ENCODE measurements at places on chromosomes 1 and 21. TPM values are rescaled to one million over a fixed set of nuclear protein-coding genes. Genes with fewer than 3 reads are reported as not detected.

Gene GPX7
- 0.42 TPM for polyA plus RNA-seq

Gene PRDX6
- polyA plus RNA-seq, result 168 TPM

Gene ATAD3A
- polyA plus RNA-seq, result 23.0 TPM

Gene TBX19
- 1.2 TPM for polyA plus RNA-seq

Gene PM20D1
- 0.03 TPM for polyA plus RNA-seq

Gene SLAMF8
- polyA plus RNA-seq, result not detected

Gene LCE3B
- polyA plus RNA-seq, result not detected

Gene C8B
- polyA plus RNA-seq, result 0.04 TPM

Gene AMY2A
- polyA plus RNA-seq, result not detected

Gene TMEM234
- 20.1 TPM for polyA plus RNA-seq

Gene GNAT2
- 0.23 TPM for polyA plus RNA-seq

Gene TEDDM1
- not detected for polyA plus RNA-seq

Gene PADI2
- 0.13 TPM for polyA plus RNA-seq

Gene MASP2
- 0.03 TPM for polyA plus RNA-seq

Gene PROK1
- polyA plus RNA-seq, result not detected

Gene VAV3
- polyA plus RNA-seq, result 19.6 TPM

Gene PSRC1
- 10.2 TPM for polyA plus RNA-seq

Gene FCAMR
- not detected for polyA plus RNA-seq

Gene DOP1B
- polyA plus RNA-seq, result 2.9 TPM

Gene KRTAP19-2
- polyA plus RNA-seq, result not detected

Gene DIP2A
- 36.2 TPM for polyA plus RNA-seq

Gene TRIM46
- polyA plus RNA-seq, result 4.5 TPM

Gene AIRE
- not detected for polyA plus RNA-seq

Gene RAB42
- polyA plus RNA-seq, result 0.17 TPM

Gene MMEL1
- 0.15 TPM for polyA plus RNA-seq

Gene PTGFR
- not detected for polyA plus RNA-seq

Gene CRNN
- 0.05 TPM for polyA plus RNA-seq

Gene OR2T35
- not detected for polyA plus RNA-seq

Gene ADGRB2
- polyA plus RNA-seq, result 0.96 TPM

Gene SLC45A3
- polyA plus RNA-seq, result 2.8 TPM

Gene CEPT1
- 65.2 TPM for polyA plus RNA-seq

Gene PTPRC
- not detected for polyA plus RNA-seq

Gene SLC30A2
- polyA plus RNA-seq, result not detected

Gene TCHH
- 0.14 TPM for polyA plus RNA-seq

Gene CD247
- polyA plus RNA-seq, result not detected

Gene DLGAP3
- not detected for polyA plus RNA-seq

Gene SELP
- polyA plus RNA-seq, result not detected

Gene TIPRL
- polyA plus RNA-seq, result 31.3 TPM

Gene CXADR
- polyA plus RNA-seq, result 42.6 TPM

Gene HSD3B2
- polyA plus RNA-seq, result not detected

Gene SH2D2A
- polyA plus RNA-seq, result 4.5 TPM

Gene ZNF326
- 10.4 TPM for polyA plus RNA-seq

Gene GJA4
- not detected for polyA plus RNA-seq

Gene LEFTY1
- not detected for polyA plus RNA-seq

Gene BATF3
- not detected for polyA plus RNA-seq

Gene IL19
- not detected for polyA plus RNA-seq

Gene TMEM59
- 399 TPM for polyA plus RNA-seq

Gene RGS5
- polyA plus RNA-seq, result 4.1 TPM

Gene DMBX1
- polyA plus RNA-seq, result not detected

Gene GPR52
- polyA plus RNA-seq, result 0.15 TPM

Gene FBXO44
- polyA plus RNA-seq, result 23.1 TPM

Gene RAP1GAP
- 1.6 TPM for polyA plus RNA-seq

Gene NLRP3
- 0.12 TPM for polyA plus RNA-seq

Gene PRDM16
- polyA plus RNA-seq, result under 0.01 TPM

Gene KCNE1
- polyA plus RNA-seq, result 0.03 TPM

Gene ARMH1
- 1.5 TPM for polyA plus RNA-seq

Gene MIXL1
- not detected for polyA plus RNA-seq
